ENCODE measurements at places on chromosomes 4 and X.

GRCh38 chrX:96929036-96929435, 45.3 kb downstream of the RPA4 start:
- no peak for ATAC-seq

DNA sequence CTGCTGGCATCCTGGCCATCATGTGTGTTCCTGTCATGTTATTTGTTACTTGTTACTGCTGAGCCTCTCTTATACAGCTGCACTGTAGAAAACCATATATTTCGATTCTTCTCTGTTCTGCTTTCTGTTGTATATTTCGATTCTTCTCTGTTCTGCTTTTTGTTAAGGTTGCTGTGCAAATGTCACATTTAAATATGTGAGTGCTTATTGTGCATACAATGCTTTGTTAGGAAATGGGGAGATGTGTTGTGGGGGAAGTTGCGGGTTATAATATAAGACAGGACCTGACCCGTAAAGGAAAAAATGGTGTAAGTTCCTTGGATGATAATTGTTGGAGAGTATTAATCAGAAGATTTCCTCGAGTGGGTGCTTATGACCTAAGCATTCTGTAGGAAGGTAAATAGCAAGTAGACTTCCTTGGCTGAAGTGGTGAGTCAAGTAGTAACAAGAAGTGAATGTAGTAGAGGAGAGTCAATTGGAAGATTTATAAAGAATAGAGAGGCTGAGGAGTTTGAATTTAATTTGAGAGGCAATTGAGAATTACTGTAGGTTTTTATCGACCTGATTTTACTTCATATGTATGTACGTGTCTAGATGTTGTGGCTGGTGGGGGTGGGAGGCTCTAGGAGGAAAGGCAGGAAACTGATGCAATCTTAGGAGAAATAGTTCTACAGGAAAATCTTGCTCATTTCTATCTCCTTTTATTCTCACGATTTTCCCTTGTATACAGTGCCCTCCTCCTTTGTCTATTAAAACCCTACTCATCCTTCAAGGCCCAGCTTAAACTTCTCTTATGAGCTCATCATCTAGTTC, 8.5 kb downstream of the OGT start:
- ATAC-seq: no peak

DNA sequence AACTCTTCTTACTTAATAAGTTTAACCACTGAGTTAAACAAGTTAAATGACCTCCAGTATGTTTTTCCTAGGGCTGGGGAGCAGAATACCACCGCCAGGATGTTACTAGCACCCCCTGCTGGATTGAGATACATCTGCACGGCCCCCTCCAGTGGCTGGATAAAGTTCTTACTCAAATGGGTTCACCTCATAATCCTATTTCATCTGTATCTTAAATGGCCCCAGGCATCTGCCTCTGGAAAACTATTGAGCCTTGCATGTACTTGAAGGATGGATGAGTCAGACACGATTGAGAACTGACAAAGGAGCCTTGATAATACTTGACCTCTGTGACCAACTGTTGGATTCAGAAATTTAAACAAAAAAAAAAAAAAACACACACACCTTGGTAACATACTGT, 61.5 kb upstream of the MMAA start:
- ATAC-seq: no peak

GRCh38 chr4:95106408-95106928, 348.7 kb downstream of the BMPR1B start:
- no peak for ATAC-seq

DNA sequence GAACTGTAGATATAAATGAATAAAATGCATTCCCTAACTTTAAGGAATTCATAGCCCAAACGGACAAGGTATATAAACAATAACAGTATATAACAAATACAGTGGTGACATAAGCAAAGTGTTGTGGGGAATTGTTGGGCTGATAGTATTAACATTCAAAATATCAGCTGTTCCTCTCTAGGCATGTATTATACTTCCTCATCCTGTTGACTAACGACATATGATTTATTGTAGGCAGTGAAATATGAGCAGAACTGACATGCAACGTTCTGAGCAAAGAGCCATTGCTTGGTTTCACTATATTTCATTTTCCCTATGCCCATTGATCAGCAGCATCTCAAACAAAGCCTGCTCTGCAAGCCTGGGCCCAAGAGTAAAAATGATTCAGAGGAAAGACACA, 143.9 kb downstream of the PTCHD1 start:
- ATAC-seq: no peak

DNA sequence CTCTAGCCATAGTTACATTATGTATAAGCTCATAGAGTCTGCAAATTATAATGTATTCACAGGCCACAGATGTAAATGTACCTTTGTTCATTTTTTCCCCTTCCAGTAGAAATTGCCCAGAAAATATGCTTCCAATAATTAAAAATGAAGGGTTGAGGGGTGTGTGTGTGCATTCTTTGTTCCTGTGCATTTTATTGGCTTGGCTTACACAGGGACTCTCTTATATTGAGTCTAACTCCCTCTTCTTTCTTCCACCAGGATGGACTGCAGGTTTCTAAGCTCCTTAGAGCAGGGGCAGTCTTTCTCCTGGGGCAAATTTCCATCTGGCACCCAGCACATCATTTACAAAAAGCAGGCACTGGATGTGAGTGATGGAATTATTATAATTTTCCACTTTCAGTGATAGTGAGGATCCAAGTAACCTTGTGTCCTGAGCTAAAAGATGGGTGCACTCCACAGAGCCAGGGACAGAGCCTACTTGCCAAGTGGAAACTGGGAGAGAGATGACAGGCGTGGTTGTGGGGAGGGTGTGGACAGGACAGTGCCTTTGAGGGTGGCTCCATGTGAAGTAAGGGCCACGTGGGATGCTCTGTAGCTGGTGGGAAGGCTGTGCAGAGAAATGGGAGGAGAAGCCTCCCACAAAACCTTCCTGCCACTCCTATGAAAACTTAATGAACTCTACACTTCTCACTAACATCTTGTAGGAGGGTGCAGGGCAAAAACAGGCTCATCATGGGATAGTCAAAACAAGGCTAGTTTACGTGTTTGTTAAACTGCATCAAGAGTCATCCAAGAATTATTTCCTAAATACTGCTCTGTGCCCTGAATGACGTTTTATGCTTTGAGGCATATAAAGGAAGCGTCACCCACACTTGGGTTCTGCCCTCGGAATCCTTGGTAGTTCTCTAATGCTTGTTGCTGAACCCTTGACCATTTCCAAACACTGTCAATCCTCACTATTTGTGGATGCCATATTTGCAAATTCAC, 16.0 kb downstream of the IGFBP7 start:
- peak; percentile 73 for ATAC-seq

DNA sequence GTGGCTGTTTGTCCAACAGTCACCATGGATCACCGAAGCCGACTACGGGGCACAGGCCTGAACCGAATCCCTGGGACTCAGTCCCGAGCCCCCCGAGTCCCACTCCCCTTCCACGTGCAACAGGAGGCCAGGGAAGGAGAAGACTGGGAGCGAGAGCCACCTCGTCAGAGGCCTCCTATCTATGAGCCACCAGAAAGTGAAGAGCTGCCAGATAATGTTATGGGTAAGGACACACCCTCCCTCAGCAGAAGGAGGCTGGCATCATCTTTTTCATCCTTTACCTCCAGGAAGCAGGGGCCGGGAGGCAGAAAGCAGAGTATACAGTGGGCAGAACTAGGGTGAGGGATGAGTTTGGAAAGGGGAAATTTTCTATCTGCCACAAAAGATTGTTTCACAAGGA, 2.8 kb upstream of the PRDX4 start:
- ATAC-seq: no peak

DNA sequence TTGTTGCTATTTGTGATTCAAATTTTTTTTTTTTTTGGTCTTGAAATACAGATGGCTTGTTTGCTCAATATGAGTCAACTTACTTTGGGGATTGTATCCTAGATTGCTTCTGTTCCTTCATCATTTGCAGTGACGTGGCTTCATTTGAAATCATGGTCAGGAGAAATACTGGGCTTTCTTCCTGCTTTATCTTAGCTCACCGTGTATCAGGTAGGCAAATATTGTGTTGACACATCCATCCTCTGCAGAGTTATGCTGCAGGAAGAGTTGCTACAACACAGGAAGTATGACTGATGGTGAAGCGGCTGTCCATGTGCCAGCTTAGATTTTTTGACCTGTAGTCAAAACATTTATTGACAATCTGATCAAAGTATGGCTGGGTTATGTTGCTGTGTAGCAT, 232.2 kb downstream of the C4orf33 start:
- ATAC-seq: no peak

DNA sequence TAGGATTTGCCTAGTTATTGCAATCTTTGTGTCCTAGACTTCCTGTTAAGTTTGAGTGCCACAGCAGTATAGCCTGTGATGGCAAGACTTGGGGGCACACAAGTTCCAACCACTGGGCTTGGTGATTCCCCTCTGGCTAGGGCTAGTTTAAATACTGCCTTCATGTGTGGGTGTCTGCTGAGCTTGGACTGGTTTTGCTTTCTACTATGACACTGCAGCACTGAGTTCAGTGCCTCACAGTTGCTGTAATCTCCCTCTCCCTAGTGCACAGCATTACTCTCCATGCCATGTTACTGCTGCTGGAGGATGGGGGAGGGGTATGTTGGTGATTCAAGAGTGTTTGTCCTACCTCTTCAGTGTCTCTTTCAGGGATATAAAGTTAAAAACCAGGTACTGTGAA, 379.6 kb downstream of the IL15 start:
- no peak for ATAC-seq

GRCh38 chr4:4763822-4764557, 95.5 kb upstream of the MSX1 start:
- ATAC-seq: peak; percentile 5

GRCh38 chr4:176198316-176198903, 3.0 kb upstream of the SPATA4 start:
- ATAC-seq: no peak

DNA sequence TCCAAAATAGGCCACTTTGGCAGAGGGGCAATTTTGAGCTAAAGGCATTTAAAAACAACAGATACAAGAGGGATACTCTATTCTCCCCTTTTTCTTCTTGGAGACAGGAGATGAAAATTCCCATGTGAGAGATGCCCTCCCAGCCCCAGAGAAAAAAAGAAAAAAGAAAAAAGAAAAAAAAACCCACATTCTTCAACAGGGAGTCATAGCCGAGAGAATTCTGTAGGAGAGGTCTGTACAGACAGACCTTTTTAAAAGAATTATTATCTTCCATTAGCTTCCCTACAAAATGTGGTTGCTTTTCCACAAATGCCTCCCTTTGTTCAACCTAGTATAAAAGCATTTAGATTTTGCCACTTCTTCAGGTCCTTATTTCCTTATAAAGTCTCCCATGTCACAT, 89.9 kb downstream of the SPCS3 start:
- ATAC-seq: no peak

- peak; percentile 36 for ATAC-seq
These were observed 840 bp upstream of the CLCN3 start for GRCh38 chr4:169619518-169619957.

DNA sequence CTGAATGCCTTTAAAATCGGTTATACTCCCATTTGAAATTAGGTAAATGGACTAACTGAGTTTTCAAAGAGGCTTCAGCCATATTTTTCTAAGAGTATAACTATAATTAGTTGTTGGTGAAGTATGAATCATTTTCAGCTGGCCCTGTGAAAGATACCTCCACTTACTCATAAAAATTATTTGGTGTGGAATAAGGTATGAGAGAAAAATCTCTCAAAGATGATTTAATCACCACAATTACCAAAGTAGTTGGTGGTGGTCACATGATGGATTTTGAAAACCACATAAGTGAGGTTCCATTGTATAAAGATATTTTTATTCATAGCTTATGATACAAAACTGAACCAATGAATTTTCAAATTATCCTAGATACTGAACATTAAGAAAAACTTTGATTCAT, 9.0 kb upstream of the KLHL2 start:
- ATAC-seq: no peak

- no peak for ATAC-seq
These were observed 88.5 kb downstream of the KIT start for GRCh38 chr4:54746218-54746617.

GRCh38 chr4:40363945-40364344, 28.8 kb downstream of the CHRNA9 start:
- no peak for ATAC-seq

DNA sequence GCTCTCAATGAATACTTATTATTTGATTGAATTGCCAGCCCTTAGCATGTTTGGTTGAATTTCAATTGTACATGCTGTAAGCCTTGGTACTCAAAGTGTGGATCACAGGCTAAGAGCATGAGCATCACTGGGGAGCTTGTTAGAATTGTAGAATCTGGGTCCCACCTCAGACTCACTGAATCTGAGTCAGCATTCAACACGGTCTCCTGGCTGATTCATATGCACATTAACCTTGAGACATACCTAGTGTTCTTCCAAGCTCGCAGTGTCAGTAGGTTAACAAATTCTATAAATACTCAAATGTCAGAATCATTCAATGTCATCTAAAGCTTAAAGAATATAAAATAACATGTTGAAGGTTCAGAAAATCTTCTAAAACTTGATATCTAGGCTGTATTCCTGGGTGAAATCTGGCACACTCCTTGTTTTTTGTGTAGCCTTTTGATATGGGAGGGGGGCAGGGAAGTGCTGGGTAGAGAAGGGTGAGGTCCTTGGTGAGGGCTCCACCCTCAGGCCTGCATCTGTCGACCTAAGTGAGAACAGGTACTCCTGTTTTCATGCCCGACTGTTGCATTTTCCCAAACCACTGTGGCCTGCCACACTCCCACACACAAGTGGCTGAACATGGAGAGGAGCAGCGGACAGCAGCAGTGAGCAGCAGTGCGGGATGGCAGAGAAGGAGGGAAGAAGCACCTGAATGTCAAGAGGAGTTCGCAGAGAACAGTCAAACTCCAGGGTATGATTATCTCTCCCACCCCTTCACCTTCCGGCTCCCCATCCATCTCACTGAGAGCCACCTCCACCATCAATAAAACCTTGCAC, 529.6 kb upstream of the IGFBP7 start:
- no peak for ATAC-seq

DNA sequence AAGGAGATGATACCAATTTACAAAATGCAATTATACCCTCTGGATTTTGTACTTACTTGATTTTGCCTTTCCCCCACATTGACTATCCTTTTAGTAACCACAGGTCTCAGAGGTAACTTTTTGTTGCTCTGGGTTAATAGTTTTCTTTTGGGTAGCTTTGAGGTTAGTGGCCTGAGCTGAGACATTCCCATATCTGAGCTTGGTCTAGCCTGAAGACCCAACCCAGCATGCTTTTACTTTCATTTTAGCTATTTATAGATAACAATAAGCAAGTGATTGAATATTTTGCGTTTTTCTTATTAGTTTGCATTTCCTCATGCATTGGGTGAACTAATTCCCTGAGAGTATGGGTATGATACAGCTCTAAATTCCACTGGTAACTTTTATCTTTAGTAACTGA, 11.8 kb downstream of the HTN1 start:
- no peak for ATAC-seq

DNA sequence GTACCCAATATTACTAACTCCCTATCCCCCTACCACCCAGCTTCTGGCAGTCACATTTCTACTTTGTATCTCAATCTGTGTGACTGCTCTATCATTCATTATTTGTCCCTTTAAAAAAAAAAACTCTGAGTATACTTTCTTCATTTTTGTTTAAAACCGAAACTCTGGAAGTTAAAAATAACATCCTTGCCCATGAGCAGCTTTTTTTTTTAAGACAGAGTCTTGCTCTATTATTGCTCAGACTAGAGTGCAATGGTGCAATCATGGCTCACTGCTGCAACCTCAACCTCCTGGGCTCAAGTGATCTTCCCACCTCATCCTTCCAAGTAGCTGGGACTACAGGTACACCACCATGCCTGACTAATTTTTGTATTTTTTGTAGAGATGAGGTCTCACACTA, 15.8 kb downstream of the UBE2K start:
- ATAC-seq: no peak
